NCI-H526 treated with DMSO at 0.1 percent for 48 hours (cell line): ENCODE measurements at places on chromosomes 11 and 22.

GRCh38 chr11:35173011-35173511, 34.1 kb downstream of the CD44 start:
- DNase-seq: no peak

DNA sequence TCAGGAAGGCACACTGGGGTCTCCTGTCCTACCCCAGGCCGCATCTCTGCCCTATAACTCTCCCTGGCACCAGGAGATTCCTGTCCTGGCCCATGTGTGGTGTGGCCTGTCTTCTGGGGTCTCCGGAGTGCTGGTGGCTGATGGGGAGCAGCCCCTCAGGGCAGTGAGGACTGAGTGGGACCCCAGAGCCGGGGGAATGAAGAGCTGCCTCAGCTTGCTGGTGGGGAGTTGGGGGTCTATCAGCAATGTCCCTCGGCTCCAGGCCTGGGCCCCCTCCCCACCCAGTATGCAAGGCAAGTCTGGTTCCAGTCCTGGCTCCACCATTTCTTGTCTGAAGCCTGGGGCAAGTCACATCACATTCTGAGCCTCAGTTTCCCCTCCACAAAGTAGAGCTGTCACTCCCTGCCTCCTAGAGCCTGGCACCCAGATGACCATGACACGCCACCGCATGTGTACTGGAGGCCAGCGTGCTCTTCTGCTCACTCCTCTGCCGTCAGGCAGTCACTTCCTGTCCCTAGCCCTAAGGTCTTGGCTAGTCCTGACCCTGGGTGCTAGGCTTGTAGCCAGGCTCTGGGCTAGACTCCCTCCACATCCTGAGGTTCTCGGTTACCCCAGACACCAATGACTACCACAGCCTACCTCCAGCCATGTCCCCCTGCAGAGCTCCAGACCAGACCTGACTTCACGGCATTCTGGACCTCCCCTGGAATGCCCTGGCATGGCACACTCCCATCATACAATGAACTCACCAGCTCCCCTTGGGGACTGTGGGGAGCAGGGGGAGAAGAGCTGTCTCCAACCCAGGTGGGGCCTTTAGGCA, 12.8 kb downstream of the ARAP1 start:
- no peak for DNase-seq

DNA sequence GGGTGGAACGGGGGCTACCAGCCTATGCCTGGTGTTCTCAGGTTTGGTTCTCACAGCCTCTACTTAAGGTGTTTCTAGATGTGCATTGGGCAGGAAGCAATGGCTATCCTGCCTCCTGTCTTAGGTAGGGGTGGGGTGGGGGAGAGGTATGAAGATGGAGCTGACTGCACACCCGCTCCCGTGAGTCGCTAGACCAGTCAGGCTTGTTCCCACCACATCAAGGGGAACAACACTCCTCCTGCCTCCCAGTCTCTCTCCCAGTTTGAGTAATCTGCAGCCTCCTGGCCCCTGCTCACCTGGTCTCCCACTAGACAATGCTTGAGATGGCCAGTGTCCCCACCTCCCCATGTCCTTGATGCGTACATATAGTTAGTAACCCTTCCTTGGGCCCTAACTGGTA, 79.3 kb upstream of the TENM4 start:
- DNase-seq: no peak

GRCh38 chr22:38314051-38314932, 2.9 kb downstream of the CSNK1E start:
- no peak for DNase-seq

- DNase-seq: no peak
These were observed 25.1 kb downstream of the LGR4 start for GRCh38 chr11:27447288-27448183.

DNA sequence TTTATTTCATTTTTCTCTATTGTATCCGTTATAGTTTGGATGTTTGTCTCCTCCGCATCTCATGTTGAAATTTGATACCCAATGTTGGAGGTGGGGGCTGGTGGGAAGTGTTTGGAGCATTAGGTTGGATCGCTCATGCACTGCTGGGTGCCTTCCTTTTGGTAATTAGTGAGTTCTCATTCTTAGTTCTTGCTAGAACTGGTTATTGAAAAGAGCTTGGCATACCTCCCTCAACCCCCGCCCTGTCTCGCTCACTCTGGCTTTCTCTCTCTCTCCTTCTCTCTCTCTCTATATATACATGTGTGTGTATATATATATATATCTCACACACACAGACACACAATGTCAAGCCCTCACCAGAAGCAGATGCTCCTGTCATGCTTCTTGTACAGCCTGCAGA, 978.7 kb downstream of the DLG2 start:
- DNase-seq: no peak

GRCh38 chr11:128803011-128803410, 64.1 kb downstream of the KCNJ1 start:
- DNase-seq: no peak

- DNase-seq: no peak
These were observed 435.2 kb upstream of the B3GAT1 start for GRCh38 chr11:134847083-134847715.

GRCh38 chr11:35289821-35290220, 129.5 kb downstream of the SLC1A2 start:
- no peak for DNase-seq

DNA sequence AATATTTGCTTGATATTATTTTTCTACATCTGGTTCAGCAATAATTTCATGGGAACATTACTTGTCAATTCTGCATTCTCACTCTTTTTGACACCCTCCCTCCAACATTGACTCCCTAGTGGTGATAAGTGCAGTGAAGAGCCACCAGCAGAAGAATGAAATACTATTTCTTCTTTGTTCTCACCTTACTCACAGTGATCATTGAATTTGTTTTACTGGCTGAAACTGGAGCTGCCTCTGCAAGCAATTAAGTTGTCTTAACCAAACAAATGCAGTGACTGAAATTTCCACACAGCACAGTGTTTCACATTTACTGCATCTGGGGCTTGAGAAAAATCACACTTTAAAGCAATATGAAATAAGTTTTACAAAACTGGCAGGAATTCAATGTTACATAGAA, 189.8 kb downstream of the JRKL start:
- no peak for DNase-seq

DNA sequence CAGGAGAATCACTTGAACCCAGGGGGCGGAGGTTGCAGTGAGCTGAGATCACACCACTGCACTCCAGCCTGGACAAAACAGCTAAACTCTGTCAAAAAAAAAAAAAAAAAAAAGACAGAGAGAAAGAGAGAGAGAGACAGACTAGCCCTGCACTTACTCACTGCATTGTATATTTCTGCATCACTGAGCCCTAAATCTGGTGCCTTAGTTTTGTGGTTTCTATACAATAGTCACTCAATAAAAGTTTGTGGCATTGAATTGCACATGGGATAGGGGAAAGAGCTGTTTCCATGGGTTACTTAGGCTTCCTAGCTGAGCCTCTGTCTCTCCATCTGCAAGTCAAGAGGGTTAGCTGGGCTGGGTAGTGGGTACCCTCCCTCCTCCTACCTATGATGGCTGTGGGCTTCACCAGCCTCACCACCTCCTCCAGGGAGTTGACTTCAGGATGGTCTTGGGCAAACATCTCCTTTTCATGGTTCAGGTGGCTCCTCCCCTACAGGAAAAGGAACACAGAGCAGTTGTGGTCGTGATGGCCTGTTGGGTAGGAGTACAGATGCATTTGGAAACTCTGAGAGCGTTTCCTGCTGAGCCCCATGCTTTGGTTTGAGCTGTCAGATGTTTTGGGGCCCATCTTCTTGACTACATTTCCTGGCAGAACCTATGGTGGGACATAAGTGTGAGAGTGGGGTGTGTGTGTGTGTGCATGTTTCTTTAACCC, 73.2 kb downstream of the CCDC81 start:
- no peak for DNase-seq

- DNase-seq: no peak
These were observed 1.2 kb downstream of the BID start for GRCh38 chr22:17772958-17773605.

- DNase-seq: no peak
These were observed 46.9 kb upstream of the SYT9 start for GRCh38 chr11:7204778-7205177.

DNA sequence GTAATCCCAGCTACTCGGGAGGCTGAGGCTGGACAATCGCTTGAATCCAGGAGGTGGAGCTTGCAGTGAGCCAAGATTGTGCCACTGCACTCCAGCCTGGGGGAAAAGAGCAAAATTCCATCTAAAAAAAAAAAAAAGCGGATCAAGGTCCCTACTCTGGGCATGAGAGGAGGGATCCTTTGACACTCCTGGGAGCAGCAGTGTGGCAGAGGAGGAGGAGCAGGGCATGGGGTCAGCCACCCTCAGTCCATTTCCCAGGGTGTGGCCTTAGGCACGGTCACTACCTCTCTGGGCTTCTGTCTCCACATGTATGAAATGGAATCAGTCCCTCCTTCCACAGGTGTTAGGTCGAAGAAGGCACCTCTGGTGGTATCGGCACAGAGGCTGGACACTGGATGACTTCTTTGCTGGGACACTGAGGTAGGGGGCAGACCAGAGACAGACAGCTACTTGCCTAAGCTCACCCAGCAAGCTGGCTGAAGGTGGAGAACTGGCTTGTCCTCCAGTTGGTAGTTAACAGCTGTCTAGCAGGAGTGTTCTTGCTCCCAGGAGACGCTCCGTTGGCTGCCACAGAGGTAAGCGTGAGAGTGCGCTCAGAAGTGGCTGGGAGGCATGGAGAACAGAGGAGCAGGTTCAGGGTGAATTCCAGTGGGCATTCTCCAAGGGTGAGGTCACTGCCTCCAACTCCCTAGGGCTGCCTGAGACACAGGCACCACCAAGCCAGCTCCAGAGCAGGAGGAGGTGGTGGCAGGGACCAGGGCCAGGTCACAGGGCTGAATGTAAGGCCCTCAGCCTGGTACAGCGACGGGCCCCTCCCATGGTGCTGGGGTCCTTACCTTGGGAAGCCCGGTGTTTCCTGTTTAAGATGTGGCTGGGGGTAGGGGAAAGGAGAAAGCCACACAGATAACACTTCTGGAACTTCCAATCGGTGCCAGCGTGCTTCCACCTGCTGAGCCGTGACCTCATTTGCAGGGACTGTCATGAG, 19.5 kb downstream of the TXN2 start:
- DNase-seq: no peak

DNA sequence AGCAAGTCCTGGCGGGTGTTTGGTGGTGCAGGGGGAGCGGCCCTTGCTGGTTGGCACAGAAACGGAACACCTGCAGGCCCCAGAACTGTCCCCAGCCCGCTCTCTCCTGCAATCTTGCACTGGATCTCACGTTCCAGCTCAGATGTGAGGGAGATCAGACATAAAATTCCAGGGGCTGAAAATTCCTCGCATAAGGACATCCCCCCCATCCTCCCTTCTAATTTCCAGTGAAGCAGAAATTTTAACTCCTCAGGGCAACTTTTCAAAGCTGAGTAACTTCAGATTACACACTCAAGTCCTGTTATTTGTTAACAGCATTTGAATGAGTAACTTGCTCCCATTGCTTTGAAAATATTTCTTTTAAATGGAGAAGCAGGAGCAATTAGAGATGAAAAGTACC, 40.3 kb upstream of the RASSF10 start:
- no peak for DNase-seq

GRCh38 chr22:19641254-19641982, 72.9 kb upstream of the SEPTIN5 start:
- DNase-seq: no peak

DNA sequence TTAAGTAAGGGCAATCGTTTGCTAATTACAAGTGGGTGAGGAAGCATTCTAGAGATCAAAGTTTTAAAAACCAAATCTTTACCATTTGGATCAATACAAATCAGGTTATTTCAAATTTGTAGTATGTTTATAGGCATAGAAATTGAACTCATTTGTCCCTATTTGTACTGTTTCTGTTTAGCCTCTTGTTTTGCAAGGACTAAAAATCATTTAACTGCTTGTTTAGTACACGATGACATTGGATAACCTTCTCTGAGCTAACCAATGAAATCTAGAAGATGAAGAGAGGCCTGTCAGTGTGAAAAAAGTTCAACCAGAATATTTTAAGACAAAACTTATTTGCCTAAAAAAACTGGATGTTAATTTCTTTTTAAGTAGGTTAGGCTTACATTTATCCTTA, 40.0 kb downstream of the ZC3H12C start:
- no peak for DNase-seq
